ENCODE measurements at places on chromosomes 4 and X. TPM values are rescaled to one million over a fixed set of nuclear protein-coding genes. Genes with fewer than 3 reads are reported as not detected.

Gene TRAM1L1
- total RNA-seq = 0.64 TPM

Gene VSIG1
- not detected for total RNA-seq

Gene BBS12
- 1.9 TPM for total RNA-seq

Gene UCHL1
- 191 TPM for total RNA-seq

Gene TRPC5OS
- not detected for total RNA-seq

Gene SLAIN2
- 116 TPM for total RNA-seq

Gene PITX2
- not detected for total RNA-seq

Gene STAP1
- total RNA-seq = not detected

Gene JAKMIP1
- total RNA-seq = 0.10 TPM

Gene RAI2
- 15.9 TPM for total RNA-seq

Gene MBNL3
- 14.6 TPM for total RNA-seq

Gene AMOT
- 3.8 TPM for total RNA-seq

Gene CT83
- total RNA-seq = not detected

Gene USP17L24
- not detected for total RNA-seq

Gene VEGFC
- 27.6 TPM for total RNA-seq

Gene RADX
- total RNA-seq = 0.42 TPM

Gene GPR173
- total RNA-seq = 1.9 TPM

Gene FAM90A26
- not detected for total RNA-seq

Gene PJA1
- total RNA-seq = 57.6 TPM

Gene NWD2
- 29.0 TPM for total RNA-seq

Gene FRMPD4
- total RNA-seq = not detected

Gene RNF128
- total RNA-seq = 0.55 TPM

Gene FDCSP
- not detected for total RNA-seq

All from mesenteric fat pad (tissue), 1 donor.